ENCODE measurements at places on chromosomes 2 and 18. TPM values are rescaled to one million over a fixed set of nuclear protein-coding genes. Genes with fewer than 3 reads are reported as not detected.

AOX1 gene
- total RNA-seq = 36.3 TPM

CXCR2 gene
- total RNA-seq = not detected

VWA3B gene
- total RNA-seq = not detected

RIT2 gene
- not detected for total RNA-seq

GRCh38 chr2:54757500-54757899 is 34.0 kb downstream of the EML6 start:
- H3K36me3 ChIP-seq = no peaks in the 10 kb centered on the region
- DNase-seq = peak; percentile 42
- H3K27ac ChIP-seq = no peak overlapping the region
- no peaks in the 10 kb centered on the region for H3K4me1 ChIP-seq
- no peaks in the 10 kb centered on the region for H3K27me3 ChIP-seq

DNA sequence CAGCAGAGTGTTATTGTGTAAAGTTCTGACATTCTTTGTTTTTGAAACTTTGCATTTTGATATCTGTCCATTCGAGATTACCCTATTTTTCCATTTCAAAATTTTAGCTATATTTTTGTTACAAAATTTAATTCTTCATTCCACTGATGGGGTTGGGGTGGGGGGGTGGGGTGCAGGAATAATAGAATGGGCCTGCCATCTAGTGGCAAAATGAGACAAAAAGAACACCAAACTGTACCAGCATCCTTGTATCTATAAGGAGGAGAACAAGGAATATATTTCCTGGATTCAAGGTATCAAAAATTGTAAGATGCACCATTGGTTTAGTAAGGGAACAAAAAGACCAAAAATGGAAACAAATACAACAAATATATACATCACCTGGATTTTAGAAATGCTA is 27.9 kb upstream of the TTR start:
- no peaks in the 10 kb centered on the region for H3K36me3 ChIP-seq
- H3K4me3 ChIP-seq = no peak overlapping the region
- H3K27me3 ChIP-seq = no peaks in the 10 kb centered on the region
- DNase-seq = no peak
- H3K4me1 ChIP-seq = no peaks in the 10 kb centered on the region

All from Peyer's patch (tissue), 4 donors.